ENCODE measurements at places on chromosomes 6 and 20.
A peak's percentile ranks its signal among the peaks of the same experiment; 100 is the strongest.

- no peak for DNase-seq
Measured at GRCh38 chr6:6674872-6675271, 86.4 kb downstream of the LY86 start.

DNA sequence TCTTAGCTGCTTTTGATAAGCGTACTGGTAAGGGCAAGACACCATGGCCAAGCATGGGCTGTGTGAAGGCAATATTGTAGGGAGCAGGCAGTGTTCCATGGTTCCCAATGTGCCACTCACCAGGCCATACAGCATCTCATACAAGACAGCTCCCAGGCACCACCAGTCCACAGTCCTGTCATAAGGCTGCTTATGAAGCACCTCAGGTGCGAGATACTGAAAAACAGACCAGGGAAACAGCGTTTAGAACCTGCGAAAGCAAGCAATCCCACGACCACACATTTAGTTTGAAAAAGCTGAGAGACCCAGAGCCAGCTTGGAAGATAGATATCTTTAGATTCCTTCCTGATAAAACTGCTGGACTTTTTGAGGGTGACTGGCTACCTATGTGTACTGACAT lies 119.1 kb upstream of the SLC2A12 start:
- DNase-seq, result no peak

DNA sequence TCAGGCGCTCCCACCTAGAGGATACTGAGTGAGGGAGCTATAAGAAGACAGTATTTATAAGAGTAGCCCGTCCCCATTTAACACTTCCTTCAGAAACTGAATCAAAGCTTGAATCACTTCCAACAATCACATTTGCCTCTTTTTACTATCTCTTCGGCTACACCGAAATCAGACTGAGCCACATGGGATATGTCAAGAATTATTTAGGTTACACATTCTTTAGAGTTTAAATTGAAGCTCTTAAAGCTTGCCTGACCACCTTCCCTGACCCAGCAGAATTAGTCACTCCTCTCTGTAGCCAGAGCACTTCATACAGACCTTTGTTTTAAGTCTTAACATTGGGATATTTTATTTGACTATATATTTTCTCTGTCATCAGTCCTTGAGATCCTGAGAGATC lies 163.7 kb downstream of the MAFB start:
- DNase-seq, result no peak

DNA sequence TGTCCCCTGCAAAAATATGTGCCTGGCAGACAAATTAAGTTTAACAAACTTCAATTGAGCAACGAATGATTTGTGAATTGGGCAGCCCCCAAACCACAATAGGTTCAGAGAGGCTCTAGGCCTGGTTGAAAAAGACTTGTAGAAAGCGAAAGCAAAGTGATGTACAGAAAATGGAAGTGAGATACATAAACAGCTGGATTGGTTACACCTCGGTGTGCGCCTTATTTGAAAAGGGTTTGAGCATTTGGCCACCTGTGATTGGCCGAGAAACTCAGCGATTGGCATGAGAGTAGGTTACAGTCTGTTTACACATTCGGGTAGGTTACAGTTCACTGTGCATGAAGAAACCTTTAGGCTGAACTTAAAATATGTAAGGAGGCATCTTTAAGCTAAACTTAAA lies 136.9 kb downstream of the CD83 start:
- no peak for DNase-seq

GRCh38 chr20:56630506-56631317 lies 1.6 kb downstream of the TFAP2C start:
- no peak for DNase-seq

DNA sequence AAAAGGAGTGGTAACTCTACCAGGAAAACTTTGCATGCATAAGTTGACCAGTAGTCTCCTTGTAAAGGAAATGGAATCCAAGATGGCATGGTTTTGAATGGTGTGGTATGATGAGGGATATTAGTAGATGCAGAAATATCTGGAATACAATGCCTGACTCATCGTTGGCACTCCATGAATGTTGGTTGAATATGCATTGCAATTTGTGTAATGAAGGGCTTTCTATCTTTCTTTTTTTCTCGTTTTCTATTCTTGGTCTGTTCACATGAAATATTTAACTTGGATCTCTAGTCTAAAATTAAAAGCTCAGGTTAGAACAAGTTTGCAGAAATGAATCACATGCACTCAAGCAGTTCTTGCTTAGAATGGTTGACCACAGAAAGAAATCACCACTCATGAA lies 277.3 kb upstream of the PRND start:
- DNase-seq, result no peak

- no peak for DNase-seq
Measured at GRCh38 chr6:53615633-53616449, 49.7 kb downstream of the KLHL31 start.

- DNase-seq, result no peak
Measured at GRCh38 chr6:44985006-44985405, 343.1 kb upstream of the RUNX2 start.

- DNase-seq, result no peak
Measured at GRCh38 chr6:135759831-135760230, 91.7 kb upstream of the PDE7B start.

DNA sequence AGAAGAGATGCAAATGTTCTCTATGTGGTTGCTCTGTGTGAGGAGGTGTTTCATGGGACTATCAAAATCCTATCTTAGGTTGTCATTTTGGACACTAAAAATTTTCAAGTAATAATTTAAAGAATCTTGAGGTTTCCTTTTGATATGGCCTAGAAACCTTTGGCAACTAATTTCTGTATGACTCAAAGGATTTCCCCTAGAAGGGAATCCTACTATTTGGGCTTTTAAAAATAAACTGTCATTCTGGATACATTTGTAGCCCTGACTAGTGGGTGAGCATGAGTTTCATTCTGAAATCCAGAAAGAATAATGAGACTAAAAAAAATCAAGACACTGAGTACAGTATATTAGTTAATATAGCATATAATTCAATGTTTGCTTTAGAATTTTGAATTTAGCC lies 25.5 kb upstream of the RAB23 start:
- DNase-seq, result no peak

DNA sequence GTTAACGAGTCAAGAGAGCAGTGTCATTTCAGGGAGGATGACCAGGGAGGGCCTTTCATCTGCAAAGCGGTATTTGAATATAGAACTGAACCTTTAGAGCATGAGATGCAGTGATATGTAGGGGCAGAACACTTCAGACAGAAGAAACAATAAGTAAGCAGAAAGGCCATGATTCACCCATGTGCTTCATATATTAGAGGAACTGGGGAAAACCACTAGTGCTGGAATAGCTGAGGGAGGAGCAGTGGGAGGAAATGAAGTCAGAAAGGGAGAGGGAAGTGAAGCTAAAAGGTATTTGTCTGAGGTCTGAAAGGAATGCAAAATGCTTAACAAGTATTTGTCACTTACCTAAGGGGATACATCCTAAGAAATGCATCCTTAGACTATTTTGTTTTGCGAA lies 391.2 kb downstream of the ADGRB3 start:
- DNase-seq, result no peak

GRCh38 chr6:53805725-53806124 lies 10.9 kb downstream of the LRRC1 start:
- DNase-seq, result no peak

DNA sequence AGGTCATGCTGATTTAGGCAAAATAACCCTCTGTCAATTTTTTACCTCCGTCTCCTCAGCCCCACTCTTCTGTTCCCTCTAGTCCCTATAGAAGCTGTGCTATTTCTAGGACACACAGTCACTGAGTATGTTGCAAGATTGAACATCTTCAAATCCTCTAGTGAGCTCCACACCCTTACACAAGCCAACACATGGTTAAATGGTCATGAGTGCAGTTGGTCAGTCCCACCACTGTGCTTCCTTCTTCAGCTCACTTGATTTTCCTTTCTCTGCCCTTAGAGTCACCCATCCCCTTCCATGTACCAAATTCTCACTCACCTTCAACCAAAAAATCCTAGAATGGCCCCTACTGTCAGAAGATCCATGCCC lies 48.2 kb upstream of the F13A1 start:
- no peak for DNase-seq

- DNase-seq, result no peak
Measured at GRCh38 chr20:38202153-38202981, 37.3 kb upstream of the TGM2 start.

- DNase-seq, result no peak
Measured at GRCh38 chr6:65557224-65557623, 149.8 kb downstream of the EYS start.

GRCh38 chr6:27687154-27688013 lies 214.5 kb upstream of the ZNF184 start:
- peak; percentile 72 for DNase-seq

GRCh38 chr6:133555685-133556084 lies 314.5 kb downstream of the EYA4 start:
- no peak for DNase-seq
